ENCODE measurements at places on chromosomes 1 and 21.

DNA sequence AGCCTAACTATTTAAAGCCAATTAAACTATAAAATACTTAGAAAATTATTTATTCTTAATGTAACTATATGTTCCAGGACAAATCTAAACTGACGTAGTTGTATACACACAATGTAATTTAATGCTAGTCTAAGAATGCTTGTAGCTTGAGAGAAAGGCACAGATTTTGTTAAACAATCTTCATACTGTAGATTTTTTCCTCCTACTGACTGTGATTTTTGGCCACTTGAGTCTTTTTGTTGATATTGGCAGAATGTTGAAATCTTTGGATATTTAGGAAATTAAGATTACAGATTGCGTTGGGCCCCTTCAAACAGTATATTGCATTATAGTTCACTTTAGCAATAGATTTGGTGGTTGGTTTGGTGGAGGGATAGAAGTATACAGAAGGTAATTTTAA lies 40.5 kb downstream of the ATF3 start:
- DNase-seq = no peak

DNA sequence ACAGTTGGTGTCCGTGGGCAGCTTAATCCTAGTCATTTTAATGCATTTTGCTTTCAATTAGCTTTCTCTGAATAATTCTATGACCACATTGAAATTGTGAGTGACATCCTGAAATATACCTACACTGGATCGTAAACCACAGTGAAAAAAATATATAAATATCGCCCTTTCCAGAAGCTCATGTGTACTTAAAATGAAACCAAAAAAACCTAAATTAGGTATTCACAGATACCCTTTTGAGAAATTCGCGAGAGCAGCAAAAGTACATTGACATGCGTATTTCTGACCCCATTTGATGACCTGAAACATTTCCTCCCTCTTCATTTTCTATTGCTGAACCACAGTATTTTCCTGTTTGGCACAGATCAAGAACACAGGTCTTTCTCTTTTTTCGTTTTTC lies 253.8 kb downstream of the LTN1 start:
- DNase-seq = no peak

- no peak for DNase-seq
Observed at GRCh38 chr1:65175171-65176055, 27.4 kb downstream of the AK4 start.

DNA sequence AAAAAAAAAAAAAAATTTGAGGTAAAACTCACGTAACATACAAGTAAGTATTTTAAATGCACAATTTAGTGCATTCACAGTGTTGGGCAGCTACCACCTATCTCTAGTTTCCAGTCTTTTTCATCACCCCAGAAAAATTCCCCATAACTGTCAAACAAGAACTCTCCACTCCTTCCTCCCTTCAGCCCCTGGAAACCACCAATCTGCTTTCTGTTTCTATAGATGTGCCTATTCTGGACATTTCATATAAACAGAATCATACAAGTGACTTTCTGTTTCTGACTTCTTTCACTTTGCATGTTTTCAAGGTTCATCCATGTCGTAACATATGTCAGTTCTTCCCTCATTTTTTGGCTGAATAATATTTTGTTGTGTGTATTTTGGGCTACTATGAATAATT lies 24.9 kb upstream of the ETS2 start:
- no peak for DNase-seq

DNA sequence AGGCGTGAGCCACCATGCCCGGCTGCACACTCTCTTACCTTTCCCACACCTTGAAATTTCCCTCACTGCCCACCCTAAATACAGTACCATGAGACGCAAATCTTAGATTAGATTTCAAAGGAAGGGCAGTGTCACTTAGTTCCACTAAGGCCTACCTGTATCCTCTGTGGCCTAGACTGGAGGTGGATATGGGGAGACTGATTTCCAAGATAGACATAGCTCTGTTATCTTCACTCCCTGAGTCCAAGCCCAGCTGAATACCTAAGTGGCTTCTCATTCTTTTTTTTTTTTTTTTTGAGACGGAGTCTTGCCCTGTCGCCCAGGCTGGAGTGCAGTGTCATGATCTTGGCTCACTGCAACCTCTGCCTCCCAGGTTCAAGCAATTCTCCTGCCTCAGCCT lies 89.0 kb downstream of the SLC16A1 start:
- no peak for DNase-seq

GRCh38 chr1:226541231-226541630 lies 7.3 kb upstream of the STUM start:
- no peak for DNase-seq

DNA sequence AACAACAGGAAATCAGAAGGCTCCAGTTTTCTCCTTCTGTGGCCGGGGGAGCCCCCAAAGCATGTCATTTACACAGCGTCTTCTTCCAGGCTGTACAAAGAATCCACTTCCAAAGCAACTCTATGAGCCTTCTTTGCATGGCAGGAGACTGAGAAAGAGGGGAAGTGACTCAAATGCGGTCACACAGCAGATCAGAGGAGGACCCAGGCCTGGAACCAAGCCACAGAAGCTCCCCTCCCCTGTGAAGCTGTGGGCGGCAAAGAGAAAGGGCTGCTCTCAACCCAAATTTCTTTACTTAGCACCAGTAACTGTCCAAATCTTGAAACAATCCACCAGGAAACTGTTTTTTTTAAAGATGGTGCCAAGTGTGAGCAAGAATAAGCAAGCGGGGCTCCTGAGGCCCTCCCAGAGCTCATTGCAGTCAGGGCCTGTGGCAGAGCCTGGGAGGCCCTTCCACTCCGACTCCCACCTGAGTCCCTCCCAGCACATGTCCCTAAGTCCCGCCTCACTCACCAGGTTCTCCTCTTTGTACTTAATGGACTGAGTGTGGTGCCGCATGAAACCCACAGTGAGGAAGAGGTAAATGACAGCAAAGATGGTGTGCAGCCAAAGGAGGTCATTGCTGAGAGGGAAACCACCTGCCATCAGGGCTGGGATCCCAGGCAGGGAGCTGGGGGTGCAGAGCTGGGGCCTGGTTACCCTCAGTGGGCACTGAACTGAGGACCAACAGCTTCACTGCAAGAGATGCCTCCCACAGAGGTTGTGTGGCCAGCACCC lies 15.9 kb downstream of the TMEM63A start:
- peak; percentile 69 for DNase-seq
